ENCODE measurements at places on chromosomes 3 and 15.

GRCh38 chr3:146322216-146322817 is 71.4 kb upstream of the PLSCR4 start:
- no peak for DNase-seq

DNA sequence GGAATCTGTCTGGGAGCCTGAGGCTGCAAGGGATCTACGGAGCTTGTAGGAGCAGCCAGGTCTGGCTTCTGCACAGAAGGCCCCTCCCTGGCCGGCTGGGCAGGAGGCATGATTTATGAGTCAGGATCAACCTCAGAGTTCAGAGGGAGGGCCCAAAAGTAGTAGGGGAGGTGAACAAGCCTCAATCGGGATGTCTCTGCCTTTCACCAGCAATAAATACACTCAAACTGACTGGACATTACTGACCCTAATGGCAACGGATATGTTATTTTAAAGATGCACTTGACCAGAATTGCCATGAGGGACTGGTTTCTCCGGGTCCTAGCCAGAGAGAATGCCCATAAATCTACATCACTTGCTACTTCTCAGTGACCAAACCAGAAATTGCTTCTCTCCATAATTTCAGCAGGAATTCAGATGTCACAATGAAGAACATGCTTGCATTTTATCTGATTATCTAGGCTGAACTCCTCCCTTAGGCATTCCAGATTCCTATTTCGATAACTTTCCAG is 109.6 kb upstream of the LMOD3 start:
- DNase-seq = no peak

DNA sequence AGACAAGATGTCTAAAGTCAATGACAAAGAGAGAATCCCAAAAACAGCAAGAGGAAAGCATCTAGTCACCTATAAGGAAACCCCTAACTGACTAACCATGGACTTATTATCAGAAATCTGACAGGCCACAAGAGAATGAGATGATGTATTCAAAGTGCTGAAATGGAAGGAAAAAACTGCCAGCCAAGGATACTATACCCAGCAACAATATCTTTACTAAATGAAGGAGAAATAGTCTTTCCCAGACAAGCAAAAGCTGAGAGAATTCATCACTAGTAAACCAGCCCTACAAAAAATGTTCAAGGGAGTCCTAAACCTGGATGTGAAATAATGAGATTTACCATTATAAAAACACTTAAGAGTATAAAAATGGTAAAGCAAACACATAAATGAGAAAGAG is 128.0 kb downstream of the SATB1 start:
- no peak for DNase-seq

DNA sequence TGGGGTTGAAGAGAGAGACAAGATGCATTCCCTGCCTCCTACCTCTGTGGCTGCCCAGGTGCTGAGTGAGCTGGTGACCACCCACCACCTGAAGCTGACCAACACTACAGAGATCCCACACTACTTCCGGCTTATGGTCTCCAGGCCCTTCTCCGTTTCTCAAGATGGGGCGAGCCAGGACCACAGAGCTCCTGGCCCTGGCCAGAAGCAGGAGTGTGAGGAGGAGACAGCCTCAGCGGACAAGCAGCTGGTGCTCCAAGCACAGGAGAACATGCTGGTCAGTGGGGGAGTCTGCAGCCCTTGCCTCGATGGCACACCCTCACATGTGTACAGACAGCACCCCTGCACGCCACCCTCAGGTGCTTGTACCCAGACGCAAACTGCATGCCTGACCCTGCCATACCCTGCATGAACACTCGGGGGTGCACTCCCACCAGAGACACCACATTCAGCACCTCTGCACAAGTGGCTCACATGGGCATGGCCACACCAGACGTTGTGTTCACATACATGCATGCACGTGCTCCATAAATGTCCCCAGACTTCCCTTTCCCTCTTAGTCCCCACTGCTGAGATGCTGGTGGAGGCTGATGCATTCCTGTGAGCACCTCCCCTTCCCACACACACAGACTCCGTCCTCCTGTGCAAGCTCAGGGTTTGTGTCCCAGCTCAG is 19.0 kb downstream of the ACAA1 start:
- peak; percentile 82 for DNase-seq

- no peak for DNase-seq
Measured at GRCh38 chr3:149453140-149453805, 21.2 kb upstream of the TM4SF4 start.
